ENCODE measurements at places on chromosomes 5 and 9.

DNA sequence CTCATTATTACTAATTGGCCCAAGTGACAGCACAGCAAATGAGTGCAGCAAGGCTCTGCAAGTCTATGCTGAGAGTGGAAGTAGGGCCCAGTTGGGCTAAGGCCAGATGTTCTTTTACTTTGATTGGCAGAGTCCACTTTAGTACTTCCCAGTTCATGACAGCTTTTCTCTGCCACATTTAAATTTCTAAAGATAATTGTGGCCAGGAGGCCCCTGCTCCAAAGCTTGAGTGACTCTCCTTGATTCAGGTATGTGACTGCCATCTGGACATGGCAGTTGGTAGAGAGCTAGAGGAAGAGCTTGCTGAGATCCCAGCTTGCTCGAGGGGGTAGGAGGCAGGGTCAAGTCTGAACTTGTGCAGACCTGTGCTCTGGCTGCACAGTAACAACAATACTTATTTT is 154.1 kb downstream of the CARTPT start:
- no peak for DNase-seq

- DNase-seq = peak; percentile 28
Measured at GRCh38 chr9:83582029-83582428, 40.9 kb upstream of the IDNK start.

DNA sequence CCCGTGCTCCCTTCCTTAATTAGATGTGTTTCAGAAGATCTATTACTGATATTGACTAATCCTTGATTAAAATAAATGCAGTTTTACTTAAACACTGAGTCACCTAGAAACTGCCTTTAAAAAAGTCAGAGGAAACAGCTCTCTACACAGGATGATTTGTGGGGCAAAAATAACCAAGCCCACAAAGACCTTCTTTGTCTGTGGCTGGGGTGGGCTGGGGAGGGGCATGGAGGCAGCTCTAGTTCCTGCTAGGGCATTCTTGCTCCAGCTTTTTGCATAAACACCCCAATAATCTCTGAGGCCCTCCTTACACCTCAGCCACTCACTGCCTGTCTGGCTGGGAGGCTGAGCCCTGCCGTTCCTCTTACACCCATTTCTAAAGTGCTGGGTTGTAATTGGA is 227.6 kb upstream of the DAP start:
- DNase-seq = no peak

- no peak for DNase-seq
Measured at GRCh38 chr5:155649666-155650065, 636.1 kb downstream of the KIF4B start.

GRCh38 chr5:135218486-135218755 is 180.6 kb downstream of the MACROH2A1 start:
- no peak for DNase-seq

GRCh38 chr9:134620751-134621557 is 20.6 kb upstream of the COL5A1 start:
- no peak for DNase-seq

DNA sequence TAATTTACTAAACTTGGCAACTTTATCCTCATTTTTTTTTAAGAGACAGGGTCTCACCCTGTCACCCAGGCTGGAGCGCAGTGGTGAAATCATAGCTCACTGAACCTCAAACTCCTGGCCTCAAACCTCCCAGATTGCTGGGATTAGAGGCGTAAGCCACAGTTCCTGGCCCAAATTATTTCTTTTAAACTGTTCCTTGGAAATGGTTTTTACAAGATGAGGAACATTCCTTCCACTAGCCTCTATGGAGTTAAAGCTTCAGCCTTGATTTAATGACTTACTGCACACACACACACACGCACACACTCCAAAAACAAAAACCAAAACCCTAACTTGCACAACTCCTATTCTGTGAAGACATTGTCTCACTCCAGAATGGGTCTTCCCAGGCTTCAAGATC is 77.2 kb upstream of the TARS1 start:
- DNase-seq = no peak

- peak; percentile 75 for DNase-seq
Measured at GRCh38 chr5:78544561-78545201, 103.9 kb downstream of the LHFPL2 start.

DNA sequence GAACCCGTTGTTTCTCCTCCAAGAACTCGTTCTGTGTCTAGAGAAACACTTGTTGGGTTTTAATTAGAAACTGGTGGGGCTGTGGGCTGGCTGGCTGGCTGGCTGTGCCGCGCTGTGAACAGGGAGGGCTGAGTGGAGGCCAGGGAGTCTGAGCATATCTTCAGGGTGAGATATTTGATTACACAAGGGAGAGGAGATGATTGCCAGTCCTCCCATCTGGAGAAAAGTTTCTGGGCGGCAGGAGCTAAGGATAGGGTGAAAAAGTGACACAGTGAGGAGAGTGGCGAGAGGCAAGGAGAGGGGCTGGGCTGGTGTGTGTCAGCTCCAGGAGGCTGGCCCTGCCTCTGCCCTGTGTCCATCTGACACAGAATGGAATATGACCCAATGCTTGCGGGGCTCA is 63.0 kb downstream of the GDNF start:
- DNase-seq = no peak

DNA sequence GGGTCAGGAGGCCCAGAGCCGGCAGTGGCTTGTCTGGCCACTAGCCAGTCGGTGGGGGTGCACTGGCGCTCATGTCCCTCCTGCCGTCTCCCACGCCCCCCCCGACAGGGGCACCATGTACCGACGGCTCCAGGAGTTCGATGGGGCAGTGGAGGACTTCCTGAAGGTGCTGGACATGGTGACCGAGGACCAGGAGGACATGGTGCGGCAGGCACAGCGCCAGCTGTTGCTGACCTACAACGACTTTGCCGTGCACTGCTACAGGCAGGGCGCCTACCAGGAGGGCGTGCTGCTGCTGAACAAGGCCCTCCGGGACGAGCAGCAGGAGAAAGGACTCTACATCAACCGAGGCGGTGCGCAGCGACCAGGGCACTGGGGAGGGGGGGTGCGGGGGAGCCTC is 8.1 kb downstream of the TTC16 start:
- DNase-seq = no peak

DNA sequence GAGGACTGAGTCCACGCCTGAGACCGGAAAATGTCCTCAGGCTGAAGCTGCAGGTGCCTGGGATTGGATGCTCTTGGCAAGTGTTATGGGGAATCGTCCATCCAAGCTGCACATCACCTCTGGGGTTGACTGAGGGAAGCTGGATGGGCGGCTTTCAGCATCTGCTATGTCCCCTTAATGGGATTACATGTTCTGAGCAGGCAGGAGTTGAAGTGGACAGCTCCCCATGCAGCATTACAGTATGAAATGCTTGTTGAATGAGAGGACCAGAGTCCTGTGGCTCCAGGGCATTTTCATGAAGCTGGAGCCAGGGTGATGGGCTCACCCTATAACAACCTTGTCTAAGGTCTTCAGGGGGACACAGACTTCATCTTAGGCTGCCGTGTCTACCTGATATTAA is 270.9 kb downstream of the HSPA4 start:
- DNase-seq = no peak

DNA sequence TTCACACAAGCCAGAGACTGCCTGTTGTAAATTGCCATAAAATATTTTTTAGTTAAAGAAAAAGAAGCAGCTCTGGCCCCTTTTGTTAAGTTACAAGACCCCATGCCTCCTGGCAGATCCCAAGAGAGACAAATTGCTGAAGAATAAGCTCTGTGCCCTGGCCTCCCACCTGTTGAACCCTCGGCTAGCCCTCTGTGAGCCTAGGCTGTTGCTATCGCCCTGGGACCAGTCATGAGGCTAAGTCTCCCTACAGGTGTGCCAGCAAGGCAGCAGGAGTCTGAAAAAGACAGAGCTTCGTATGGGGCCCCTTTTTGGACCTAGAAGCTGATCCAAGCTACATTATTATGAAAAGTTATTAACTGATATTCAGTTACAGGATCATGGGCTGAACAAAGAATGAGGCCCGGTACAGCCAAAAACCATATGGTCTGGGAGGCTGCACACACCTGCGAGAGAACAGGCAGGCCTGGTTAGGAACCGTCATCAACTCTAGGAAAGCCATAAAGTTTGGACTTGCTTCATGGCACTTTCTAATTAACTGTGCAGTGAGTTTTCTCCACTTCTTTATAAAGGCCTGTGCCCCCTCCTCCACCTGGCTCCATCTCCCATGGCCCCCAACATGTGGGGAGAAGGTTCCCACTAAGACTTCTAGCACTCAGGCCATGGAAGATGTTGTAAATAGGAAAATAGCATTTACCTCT is 384.7 kb downstream of the ENC1 start:
- DNase-seq = no peak

DNA sequence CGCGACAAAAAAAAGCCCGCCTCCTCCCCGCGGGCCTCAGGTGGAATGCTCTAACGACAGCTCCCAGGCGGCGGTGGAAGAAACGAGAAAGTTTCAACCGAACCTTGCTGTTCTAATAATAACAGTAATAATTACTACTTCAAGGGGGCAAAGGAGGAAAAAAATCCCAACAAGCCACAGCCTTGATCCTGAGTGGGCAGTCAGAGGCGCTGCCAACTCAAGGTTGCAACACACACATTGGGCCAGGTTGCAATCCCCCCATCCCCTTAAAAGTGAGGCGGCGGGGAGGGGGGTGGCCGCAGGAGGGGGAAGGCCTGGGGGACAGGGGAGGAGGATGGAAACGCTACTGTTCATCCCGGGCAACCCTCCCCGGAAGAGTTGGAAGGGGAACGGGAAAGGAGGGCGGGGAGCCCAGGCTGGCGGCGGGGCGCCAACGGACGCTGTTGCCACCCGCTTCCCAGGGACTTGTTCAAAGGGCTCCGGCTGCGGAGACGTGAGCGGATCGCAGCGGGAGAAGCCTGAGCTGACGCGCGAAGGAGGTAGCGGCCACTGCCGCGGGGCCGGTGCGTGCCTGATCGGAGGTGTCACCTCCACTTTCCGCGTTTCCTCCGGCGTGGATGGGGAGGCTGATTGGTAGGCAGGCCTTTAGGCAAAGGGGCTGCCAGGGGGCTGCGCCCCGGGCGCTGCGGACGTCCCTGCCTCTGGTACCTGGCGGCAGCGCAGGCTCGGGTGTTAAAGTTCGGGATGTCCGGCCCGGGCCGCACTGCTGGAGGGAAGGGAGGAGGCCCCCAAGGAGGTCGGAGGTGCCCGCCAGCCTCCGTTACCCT is 647 bp downstream of the SMARCA2 start:
- no peak for DNase-seq

- DNase-seq = no peak
Measured at GRCh38 chr9:102069969-102070368, 331.5 kb upstream of the GRIN3A start.

DNA sequence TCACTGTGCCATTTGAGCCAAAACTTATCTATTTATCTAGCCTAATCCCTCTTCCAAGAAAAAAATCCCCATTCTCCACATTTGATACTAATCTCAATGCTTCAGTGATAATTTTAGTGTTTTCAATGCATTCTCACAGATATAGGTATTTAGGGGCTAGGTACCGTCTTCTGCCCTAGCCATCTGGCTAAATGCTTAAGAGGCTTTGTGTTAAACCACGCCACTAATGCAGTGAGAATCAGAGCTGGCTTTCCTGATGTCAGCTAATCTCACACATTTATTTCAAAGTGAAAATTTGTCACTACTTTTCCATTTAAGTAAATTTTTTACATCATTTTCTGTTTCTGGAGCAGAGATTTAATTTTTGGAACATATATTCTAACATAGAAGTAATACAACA is 479.7 kb downstream of the MAN2A1 start:
- no peak for DNase-seq

GRCh38 chr9:76336027-76336426 is 58.2 kb downstream of the RFK start:
- no peak for DNase-seq

DNA sequence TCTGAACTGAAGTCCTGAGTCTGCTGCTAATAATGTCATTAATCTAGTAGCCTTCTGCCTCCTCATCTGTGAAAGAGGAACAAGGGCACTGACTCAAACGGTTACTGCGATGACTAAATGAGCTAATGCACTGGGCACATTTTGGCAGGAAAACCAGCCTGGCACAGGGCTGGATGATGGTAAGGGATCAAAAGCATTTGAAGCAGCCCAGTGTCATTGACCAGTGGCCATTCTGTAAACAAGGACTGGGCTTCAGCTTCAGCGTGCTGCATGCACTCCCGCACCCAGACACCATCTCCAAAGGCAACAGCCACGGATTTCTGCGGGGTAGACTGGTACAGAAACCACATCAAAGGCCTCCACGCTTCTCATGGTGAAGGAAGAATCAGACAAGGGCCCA is 8.0 kb downstream of the GCNT4 start:
- no peak for DNase-seq

DNA sequence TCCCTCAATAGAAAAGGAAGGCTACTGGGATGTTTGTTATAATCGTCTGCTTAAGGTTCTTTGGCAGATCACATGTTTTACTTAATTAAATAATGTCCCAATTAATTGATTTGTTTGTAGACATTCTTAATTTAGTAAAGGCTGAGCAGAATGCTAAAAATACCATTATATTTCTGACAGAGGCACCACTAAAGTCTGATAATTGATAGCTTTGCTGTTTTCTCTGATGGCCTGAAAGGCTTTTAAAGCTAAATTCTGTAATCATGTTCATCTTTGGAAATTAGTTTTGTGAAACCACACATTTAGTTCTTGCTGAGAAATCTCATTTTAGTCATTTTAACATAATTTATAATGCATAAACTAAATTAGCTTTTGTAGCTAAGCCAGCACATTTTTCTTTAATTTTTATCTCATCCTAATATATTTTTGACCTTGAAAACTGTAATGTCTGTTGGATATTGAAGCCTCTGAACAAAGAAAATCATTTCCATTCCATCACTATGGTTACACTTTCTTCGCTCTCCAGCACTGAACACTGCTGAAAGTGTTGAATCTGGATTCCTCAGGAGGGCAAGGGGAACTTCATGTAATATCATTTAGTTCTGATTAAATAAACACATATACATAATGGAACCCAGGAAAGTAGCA is 329.4 kb downstream of the ELAVL2 start:
- DNase-seq = no peak

- DNase-seq = no peak
Measured at GRCh38 chr9:104304925-104305324, 199.1 kb upstream of the OR13F1 start.

DNA sequence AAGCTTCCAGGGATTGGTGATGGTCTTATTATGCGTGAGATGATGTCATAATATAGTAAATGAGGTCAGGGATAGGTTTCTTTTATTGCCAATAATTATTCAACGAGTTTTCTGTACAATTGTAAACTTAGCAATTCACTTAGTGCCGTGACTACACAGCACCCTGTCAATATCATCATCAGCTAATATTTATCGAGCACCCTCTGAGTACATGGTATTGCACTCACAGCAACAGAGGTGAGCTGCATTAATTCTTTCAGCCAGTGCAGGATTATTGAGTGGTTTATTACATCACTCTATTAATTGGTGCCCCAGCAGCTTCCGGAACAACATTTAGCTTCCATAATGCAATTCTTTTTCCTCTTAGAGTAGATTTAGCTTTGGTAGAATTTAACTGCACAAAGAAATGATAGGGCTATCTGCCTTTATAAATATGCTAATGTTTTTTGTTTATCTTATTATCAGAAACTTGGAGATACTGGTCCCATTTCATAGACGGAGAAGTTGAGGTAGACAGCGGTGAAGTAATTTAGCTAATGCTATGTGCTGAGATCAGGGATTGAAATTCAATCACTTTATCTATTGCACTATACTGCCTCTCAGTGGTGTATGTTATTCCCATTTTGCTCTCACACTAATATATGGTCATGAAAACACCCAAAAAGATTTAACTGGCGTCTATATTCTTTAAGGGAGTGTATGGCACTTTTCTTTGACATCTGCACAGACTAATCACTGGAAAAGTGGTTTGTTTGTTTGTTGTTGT is 726.1 kb upstream of the WWC1 start:
- peak; percentile 18 for DNase-seq

All from astrocyte of the cerebellum (primary cell).